ENCODE measurements at places on chromosomes 7 and 10. TPM values are rescaled to one million over a fixed set of nuclear protein-coding genes. Genes with fewer than 3 reads are reported as not detected.

CYP3A4 gene
- total RNA-seq, result not detected

EBF3 gene
- 2.8 TPM for total RNA-seq

PRLHR gene
- not detected for total RNA-seq

PRSS37 gene
- not detected for total RNA-seq

KCP gene
- 23.5 TPM for total RNA-seq

MEOX2 gene
- total RNA-seq, result not detected

FFAR4 gene
- not detected for total RNA-seq

CPA5 gene
- total RNA-seq, result not detected

NPFFR1 gene
- not detected for total RNA-seq

CYP3A5 gene
- 0.38 TPM for total RNA-seq

MUC12 gene
- 2.9 TPM for total RNA-seq

RTKN2 gene
- 19.1 TPM for total RNA-seq

LIPM gene
- total RNA-seq, result not detected

DNA sequence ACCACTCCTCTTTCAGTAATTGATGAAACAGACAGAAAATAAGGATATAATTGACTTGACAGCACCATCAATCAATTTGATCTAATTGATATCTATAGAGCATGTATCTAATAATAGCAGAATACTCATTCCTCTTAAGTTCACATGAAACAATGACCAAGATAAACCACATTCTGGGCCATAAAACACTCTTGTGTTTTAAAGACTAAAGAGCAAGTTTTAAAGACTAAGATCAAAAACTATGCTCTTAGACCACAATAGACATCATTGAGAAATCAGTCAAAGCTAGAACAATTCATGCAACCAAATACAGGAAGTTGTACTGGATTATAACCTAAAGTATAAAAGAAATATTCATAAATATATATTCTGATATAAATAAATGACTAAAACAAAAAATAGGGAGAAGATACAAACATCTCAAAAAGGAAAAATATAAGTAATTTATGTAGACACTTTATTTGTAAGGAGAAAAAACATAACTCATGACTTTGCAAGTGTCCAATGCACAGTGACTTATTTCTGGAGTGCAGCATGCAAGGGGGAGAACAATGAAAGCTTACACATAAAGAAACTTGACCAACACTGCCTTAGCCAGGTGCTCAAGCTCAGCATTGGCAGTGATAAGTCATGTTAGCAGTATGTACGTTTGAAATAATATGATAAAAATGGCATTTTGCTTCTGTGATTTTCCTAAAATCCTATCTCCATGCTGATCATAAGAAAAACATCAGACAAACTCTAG lies 312.7 kb upstream of the IGFBP3 start:
- H3K4me3 ChIP-seq, result no peak overlapping the region
- no peak overlapping the region for H3K27ac ChIP-seq
- H3K27me3 ChIP-seq, result no peaks in the 10 kb centered on the region
- H3K36me3 ChIP-seq, result no peaks in the 10 kb centered on the region

- H3K27me3 ChIP-seq, result no peaks in the 10 kb centered on the region
- H3K4me1 ChIP-seq, result peaks cover 18% of the 10 kb centered on the region
- peak overlapping the region; percentile 1 for H3K27ac ChIP-seq
These were observed 150.4 kb downstream of the CXCL12 start for GRCh38 chr10:44234483-44234875.

- no peak overlapping the region for H3K4me3 ChIP-seq
- peaks cover 17% of the 10 kb centered on the region for H3K36me3 ChIP-seq
- no peak for DNase-seq
- H3K27me3 ChIP-seq, result no peaks in the 10 kb centered on the region
These were observed 49.6 kb downstream of the NEBL start for GRCh38 chr10:20847512-20847911.

- no peaks in the 10 kb centered on the region for H3K4me1 ChIP-seq
- H3K4me3 ChIP-seq, result no peak overlapping the region
- DNase-seq, result peak; percentile 79
- no peaks in the 10 kb centered on the region for H3K36me3 ChIP-seq
These were observed 642 bp downstream of the STK32C start for GRCh38 chr10:132306864-132307751.

- no peak overlapping the region for H3K27ac ChIP-seq
- no peak for DNase-seq
- no peak overlapping the region for H3K4me3 ChIP-seq
- H3K27me3 ChIP-seq, result peaks cover 21% of the 10 kb centered on the region
These were observed 44.0 kb upstream of the CTBP2 start for GRCh38 chr10:125204400-125204799.

- H3K36me3 ChIP-seq, result no peaks in the 10 kb centered on the region
- no peak overlapping the region for H3K27ac ChIP-seq
- H3K4me3 ChIP-seq, result no peak overlapping the region
- H3K4me1 ChIP-seq, result no peaks in the 10 kb centered on the region
- H3K27me3 ChIP-seq, result no peaks in the 10 kb centered on the region
These were observed 266.6 kb upstream of the GNAI1 start for GRCh38 chr7:79868010-79868409.

DNA sequence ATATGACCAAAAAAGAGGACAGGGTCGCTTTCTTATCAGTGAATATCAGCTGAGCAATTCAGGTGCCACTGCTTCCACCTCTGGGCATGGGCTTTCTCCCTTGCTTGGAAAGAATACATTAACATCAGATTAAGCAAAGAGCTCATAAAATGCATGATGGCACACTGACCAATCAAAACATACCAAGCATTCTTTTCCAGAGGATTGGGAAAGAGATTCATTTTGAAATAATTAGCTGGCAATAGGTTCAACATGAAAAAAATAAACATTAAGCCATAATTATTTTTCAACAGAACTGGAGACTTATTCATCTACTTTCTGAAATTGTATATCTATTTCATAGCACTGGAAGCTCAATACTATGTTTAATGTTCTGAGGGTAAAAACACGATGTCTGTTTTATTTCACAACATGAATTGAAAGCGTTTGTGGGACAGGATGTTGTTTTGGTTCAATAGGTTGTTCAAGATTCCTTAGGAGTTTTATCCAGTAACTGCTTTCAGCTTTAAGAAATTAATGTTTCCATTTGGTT lies 53.2 kb downstream of the TFAM start:
- no peaks in the 10 kb centered on the region for H3K4me1 ChIP-seq
- H3K27ac ChIP-seq, result no peak overlapping the region
- H3K27me3 ChIP-seq, result no peaks in the 10 kb centered on the region

GRCh38 chr7:66626331-66626934 lies 2.2 kb upstream of the KCTD7 start:
- H3K27ac ChIP-seq, result no peak overlapping the region
- H3K4me3 ChIP-seq, result no peak overlapping the region
- H3K27me3 ChIP-seq, result no peaks in the 10 kb centered on the region
- no peaks in the 10 kb centered on the region for H3K4me1 ChIP-seq

DNA sequence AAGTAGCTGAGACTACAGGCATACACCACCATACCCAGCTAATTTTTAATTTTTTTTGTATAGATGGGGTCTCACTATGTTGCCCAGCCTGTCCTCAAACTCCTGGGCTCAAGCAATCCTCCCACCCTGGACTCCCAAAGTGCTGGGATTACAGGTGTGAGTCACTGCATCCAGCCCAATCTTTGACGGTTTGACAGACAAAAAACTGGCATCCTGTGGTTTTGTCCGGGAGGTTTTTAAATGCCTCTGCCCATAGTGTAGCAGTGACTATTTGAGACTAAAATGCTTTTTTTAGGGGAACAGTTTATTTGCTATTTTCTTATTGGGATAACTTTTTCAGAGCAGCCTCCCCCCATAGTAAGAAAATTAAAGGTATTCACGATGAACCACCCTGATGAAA lies 523.7 kb upstream of the GALNT17 start:
- peaks cover 10% of the 10 kb centered on the region for H3K36me3 ChIP-seq
- no peak overlapping the region for H3K4me3 ChIP-seq
- H3K27ac ChIP-seq, result no peak overlapping the region
- H3K27me3 ChIP-seq, result no peaks in the 10 kb centered on the region

- no peaks in the 10 kb centered on the region for H3K4me1 ChIP-seq
- no peaks in the 10 kb centered on the region for H3K27me3 ChIP-seq
- no peaks in the 10 kb centered on the region for H3K36me3 ChIP-seq
- no peak overlapping the region for H3K27ac ChIP-seq
These were observed 396.5 kb upstream of the NPVF start for GRCh38 chr7:25624833-25625232.

DNA sequence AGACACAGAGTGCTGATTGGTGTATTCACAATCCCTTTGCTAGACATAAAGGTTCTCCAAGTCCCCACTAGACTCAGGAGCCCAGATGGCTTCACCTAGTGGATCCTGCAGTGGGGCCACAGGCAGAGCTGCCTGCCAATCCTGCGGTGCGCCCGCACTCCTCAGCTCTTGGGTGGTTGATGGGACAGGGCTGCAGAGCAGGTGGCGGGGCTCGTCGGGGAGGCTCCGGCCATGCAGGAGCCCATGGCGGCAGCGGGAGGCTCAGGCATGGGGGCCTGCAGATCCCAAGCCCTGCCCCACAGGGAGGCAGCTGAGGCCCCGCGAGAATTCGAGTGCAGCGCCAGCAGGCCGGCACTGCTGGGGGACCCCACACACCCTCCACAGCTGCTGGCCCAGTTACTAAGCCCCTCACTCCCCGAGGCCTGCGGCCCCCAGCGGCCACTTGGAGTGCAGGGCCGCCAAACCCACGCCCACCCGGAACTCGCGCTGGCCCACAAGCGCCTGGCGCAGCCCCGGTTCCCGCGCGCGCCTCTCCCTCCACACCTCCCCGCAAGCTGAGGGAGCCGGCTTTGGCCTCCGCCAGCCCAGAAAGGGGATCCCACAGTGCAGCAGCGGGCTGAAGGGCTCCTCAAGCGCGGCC lies 7.7 kb upstream of the BET1 start:
- H3K27me3 ChIP-seq, result no peaks in the 10 kb centered on the region
- H3K27ac ChIP-seq, result no peak overlapping the region
- no peak for DNase-seq

DNA sequence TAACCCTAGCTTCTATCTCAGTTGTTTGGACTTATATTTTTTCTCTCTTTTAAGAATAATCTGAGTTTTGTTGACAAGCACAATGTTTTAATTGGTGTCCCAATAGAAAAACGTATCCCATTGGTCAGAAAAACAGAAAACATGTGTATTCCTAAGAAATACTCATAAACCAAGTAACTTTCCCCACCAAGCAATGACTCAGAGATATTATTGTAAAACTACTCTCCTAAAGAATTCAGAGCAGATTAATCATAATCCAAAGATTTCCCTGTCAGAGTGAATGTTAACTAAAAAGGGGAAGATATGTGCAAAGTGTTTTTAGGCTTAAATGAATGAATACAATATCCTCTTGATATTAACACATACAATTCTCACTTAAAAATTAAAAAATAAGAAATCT lies 29.4 kb upstream of the MBL2 start:
- no peak overlapping the region for H3K4me3 ChIP-seq
- H3K27me3 ChIP-seq, result no peaks in the 10 kb centered on the region
- H3K4me1 ChIP-seq, result no peaks in the 10 kb centered on the region
- DNase-seq, result no peak

GRCh38 chr7:92634205-92634604 lies 44.0 kb upstream of the FAM133B start:
- H3K27ac ChIP-seq, result no peak overlapping the region
- H3K36me3 ChIP-seq, result no peaks in the 10 kb centered on the region
- H3K4me1 ChIP-seq, result peaks cover 11% of the 10 kb centered on the region
- no peak overlapping the region for H3K4me3 ChIP-seq

DNA sequence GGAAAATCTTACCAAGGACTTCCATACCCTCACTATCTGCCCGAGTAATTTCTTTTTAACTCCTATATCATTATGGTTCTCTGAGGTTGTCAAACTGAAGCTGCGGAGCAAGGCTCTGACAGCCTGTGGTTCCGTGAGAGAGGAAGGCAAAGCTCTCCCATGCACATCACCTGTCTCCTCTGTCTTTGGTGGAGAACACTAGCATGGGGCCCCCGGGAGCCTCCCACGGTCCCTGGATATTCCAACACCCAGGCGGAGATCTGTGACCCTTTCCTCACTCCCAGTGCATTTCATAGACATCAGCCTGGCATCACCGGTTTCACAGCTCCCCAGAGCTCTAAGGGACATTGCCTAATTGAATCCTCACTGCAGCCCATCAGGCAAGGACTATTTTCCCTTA lies 10.4 kb downstream of the RBP4 start:
- H3K36me3 ChIP-seq, result no peaks in the 10 kb centered on the region
- DNase-seq, result no peak
- H3K4me3 ChIP-seq, result no peak overlapping the region
- no peaks in the 10 kb centered on the region for H3K27me3 ChIP-seq
- H3K4me1 ChIP-seq, result no peaks in the 10 kb centered on the region

DNA sequence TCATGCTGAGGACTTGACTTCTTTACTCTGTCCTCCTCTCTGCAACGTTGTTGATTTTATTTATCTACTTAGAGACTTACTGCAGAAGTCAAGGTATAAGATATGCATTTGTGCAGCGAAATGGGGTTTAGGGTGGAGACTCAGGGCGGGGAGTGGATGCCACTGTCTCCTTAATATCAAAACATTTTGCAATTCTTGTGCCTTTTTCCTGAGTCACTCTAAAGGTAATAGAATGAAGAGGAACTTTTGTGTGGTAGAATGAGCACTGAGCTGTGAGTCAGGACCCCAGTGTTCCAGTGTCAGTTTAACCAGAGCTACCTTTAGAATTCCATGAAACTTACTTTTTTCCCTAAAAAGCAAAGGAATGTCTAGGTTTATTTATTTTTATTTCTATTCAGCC lies 78.2 kb downstream of the VTI1A start:
- DNase-seq, result no peak
- H3K4me1 ChIP-seq, result peaks cover 5% of the 10 kb centered on the region
- no peaks in the 10 kb centered on the region for H3K36me3 ChIP-seq
- no peaks in the 10 kb centered on the region for H3K27me3 ChIP-seq
- no peak overlapping the region for H3K27ac ChIP-seq

- DNase-seq, result peak; percentile 94
- H3K36me3 ChIP-seq, result peaks cover 13% of the 10 kb centered on the region
- peak overlapping the region; percentile 87 for H3K4me3 ChIP-seq
- H3K4me1 ChIP-seq, result no peaks in the 10 kb centered on the region
- peaks cover 4% of the 10 kb centered on the region for H3K27me3 ChIP-seq
These were observed 13.1 kb downstream of the IFT22 start for GRCh38 chr7:101308245-101309085.

GRCh38 chr10:118805146-118805545 lies 50.4 kb upstream of the CACUL1 start:
- no peak overlapping the region for H3K4me3 ChIP-seq
- no peak for DNase-seq
- H3K4me1 ChIP-seq, result no peaks in the 10 kb centered on the region
- peaks cover 6% of the 10 kb centered on the region for H3K27me3 ChIP-seq
- no peak overlapping the region for H3K27ac ChIP-seq
- no peaks in the 10 kb centered on the region for H3K36me3 ChIP-seq

DNA sequence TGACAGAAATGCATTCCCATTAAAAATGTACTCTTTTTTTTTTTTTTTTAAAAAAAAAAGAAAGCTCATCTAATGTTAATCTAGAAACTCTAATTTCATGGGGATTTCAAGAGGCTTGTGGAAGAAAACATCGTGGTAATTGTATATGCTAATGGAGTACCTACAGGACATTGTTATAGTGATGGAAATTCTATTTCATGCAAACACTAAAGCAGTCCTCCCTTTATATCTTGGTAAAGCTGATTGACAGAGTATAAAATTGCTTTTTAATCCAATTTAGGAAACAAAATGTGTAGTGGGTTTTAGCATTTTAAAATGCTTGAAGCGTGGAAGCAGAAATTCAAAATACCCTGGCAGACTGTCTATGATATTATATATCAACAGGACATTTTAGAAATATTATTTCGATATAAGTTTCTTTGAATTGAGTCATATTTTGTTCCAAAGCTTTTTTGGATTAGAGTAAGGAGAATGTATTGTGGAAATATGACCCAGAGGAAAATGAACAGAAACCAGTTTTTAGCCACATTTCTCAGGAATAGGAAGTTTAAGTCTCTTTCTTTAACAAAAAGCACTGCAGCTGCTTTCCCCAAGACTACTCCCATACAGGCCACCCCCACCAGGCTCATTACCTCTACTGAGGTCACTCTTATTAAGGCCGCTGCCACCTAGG lies 121.9 kb downstream of the WNT2 start:
- no peaks in the 10 kb centered on the region for H3K4me1 ChIP-seq
- no peak overlapping the region for H3K27ac ChIP-seq
- H3K36me3 ChIP-seq, result no peaks in the 10 kb centered on the region
- no peak for DNase-seq
- H3K4me3 ChIP-seq, result no peak overlapping the region
- H3K27me3 ChIP-seq, result no peaks in the 10 kb centered on the region

Data from endodermal cell (in vitro differentiated cells).